Progenitor cell of endocrine pancreas (in vitro differentiated cells): ENCODE measurements at places on chromosomes 1 and 21. TPM values are rescaled to one million over a fixed set of nuclear protein-coding genes. Genes with fewer than 3 reads are reported as not detected.
A peak's percentile ranks its signal among the peaks of the same experiment; 100 is the strongest.

DNA sequence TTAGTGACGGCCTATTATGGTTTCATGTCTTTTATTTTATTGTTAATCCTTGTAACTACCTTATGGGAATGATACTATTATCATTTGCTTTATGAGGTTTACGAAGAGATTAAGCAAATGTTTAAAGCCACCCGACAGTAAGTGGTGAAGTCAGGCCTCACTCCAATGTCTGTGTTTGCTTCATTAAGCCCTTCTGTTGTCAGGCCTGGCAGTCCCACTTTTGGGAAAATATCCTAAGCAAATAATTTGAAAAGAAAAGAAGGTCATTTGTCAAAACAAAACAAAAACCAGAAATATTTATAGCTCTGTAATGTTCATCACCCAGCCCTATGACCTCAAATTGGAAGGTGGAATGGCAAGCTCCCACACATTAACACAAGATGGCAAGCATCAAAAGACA lies 40.7 kb upstream of the USP24 start:
- no peak overlapping the region for H3K27ac ChIP-seq
- peaks cover 1% of the 10 kb centered on the region for H3K4me1 ChIP-seq
- H3K27me3 ChIP-seq, result peaks cover 5% of the 10 kb centered on the region
- H3K4me3 ChIP-seq, result no peak overlapping the region

BLACAT1 gene
- total RNA-seq, result 6.3 and 6.7 TPM in 2 replicates

HEYL gene
- total RNA-seq, result 4.3 and 5.2 TPM in 2 replicates

GRCh38 chr1:228827019-228827418 lies 91.7 kb downstream of the RHOU start:
- no peaks in the 10 kb centered on the region for H3K36me3 ChIP-seq
- H3K27me3 ChIP-seq, result no peaks in the 10 kb centered on the region
- H3K4me3 ChIP-seq, result no peak overlapping the region

OLIG1 gene
- total RNA-seq, result 0.13 and 0.38 TPM in 2 replicates

SPRR4 gene
- total RNA-seq, result not detected in 2 replicates

GRCh38 chr1:161091093-161091492 lies 1.7 kb upstream of the NECTIN4 start:
- peaks cover 8% of the 10 kb centered on the region for H3K4me1 ChIP-seq
- no peak overlapping the region for H3K27ac ChIP-seq
- no peak for DNase-seq
- no peaks in the 10 kb centered on the region for H3K36me3 ChIP-seq

DNA sequence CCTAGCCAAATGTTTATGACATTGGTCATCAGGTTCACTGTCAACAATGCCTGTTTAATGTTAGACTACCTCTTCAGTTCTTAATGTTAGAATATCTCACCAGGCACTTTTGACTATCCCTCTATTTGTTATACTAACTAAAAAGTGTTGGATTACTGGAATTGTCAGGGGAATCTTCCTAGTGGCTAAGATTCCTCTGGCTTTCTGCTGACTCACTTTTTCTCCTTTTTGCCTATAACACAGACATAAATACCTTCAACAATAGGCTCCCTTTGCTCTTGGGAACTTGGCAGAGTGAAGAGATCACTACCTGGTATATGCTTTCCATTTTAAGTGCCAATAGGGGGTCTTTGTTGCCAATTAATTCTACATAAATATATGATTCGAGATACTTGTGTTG lies 68.5 kb downstream of the TMEM200B start:
- no peak overlapping the region for H3K27ac ChIP-seq
- H3K4me1 ChIP-seq, result no peaks in the 10 kb centered on the region
- no peak overlapping the region for H3K4me3 ChIP-seq
- DNase-seq, result no peak
- H3K36me3 ChIP-seq, result peaks cover 5% of the 10 kb centered on the region

DNA sequence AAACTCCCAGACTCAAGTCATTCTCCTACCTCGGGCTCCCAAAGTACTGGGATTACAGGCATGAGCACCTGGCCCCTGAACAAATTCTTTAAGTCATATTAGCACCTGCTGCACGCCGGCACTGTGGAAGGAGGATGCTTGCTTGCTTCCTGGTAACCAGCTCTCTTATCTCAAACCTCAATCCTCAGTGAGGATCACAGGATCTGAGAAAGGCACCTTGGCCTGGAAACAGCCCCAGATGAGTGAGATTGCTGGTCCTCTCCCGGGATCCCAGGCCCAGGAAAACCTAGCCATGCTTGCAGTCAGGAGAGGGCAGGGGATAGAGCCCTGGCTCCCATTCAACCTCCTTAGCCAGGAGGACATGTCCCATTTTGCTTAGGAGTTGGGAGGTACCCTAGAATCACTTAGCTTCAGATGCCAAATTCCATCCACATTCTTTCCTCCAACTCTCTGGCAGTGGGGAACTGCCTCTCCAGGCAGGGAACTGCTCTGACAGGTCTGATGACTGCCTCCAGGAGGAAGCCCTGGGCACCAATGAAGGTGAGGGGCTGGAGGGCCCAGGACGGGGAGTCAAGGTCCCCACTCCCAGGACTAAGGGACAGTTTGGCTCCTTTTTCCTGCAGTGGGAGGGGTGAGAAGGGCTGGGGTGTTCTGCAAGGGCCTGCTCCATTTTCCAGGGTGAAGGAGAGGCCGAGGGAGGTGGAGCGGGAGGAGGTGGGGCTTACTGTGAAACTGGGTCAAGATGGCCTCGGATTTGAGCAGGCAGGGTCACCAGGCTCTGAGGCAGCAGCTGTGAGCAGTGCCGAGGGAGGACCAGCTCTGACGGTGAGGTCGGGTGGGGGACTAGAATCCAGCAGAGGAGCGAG lies 9.5 kb downstream of the GPR37L1 start:
- H3K4me3 ChIP-seq, result no peak overlapping the region
- no peak for DNase-seq
- peak overlapping the region; percentile 45 for H3K27ac ChIP-seq
- peaks cover 3% of the 10 kb centered on the region for H3K36me3 ChIP-seq
- no peaks in the 10 kb centered on the region for H3K27me3 ChIP-seq

DNA sequence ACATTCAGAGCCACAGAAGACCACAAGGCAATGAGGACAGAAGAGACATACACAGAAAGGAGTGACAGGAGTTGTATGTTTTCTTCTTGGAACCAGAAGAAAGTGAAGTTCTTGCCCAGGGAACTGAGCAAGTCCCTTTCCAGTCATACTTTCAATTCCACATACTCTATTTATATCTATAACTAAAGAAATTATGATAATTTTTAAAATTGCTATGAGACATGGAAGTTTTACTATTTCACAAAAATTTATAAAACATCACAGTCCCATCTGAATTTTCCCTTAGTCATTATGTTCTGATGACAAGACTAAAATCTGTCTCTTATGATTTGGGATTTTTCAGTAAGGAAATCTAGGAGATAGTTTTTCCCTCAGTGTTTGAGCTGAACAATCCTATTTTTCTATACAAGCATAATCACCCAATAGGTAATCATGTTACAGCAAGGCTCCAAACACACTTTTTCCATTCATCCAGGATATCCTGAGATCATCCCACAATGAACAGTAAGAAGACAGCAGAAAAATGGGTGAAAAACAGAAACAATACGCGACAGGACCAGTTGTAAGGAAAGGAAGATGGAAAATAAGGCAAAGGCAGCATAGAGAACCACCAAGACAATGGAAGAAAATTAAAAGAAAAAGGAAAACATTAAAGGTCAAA lies 154.6 kb downstream of the VAV3 start:
- no peak overlapping the region for H3K27ac ChIP-seq
- no peak for DNase-seq
- no peaks in the 10 kb centered on the region for H3K36me3 ChIP-seq
- no peak overlapping the region for H3K4me3 ChIP-seq
- H3K27me3 ChIP-seq, result peaks cover 7% of the 10 kb centered on the region

MIXL1 gene
- 1.5 and 1.7 TPM in 2 replicates for total RNA-seq

GRCh38 chr1:17624611-17625233 lies 85.2 kb downstream of the ARHGEF10L start:
- no peak overlapping the region for H3K27ac ChIP-seq
- H3K27me3 ChIP-seq, result no peaks in the 10 kb centered on the region
- no peak for DNase-seq

- no peak overlapping the region for H3K27ac ChIP-seq
- no peaks in the 10 kb centered on the region for H3K27me3 ChIP-seq
- H3K4me1 ChIP-seq, result peaks cover 14% of the 10 kb centered on the region
- H3K4me3 ChIP-seq, result no peak overlapping the region
These were observed 6.0 kb upstream of the TNFRSF25 start for GRCh38 chr1:6471970-6472368.

DNA sequence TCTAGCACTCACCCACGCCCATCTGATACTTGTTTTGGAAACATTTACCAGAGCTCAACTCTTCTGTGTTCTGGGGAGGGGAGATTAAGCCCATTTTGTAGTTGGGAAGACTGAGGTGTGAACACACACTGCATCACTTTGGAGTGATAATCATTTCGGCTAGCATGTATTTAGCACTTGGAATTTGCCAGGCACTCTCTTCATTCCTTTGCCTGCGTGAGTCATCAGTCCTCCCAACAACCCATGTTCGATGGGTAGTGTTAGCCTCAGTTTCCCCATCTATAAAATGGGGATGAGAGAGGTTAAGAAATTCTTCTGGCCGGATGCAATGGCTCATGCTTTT lies 182.8 kb upstream of the TMEM51 start:
- no peaks in the 10 kb centered on the region for H3K27me3 ChIP-seq
- no peak overlapping the region for H3K27ac ChIP-seq
- peaks cover 2% of the 10 kb centered on the region for H3K4me1 ChIP-seq
- H3K36me3 ChIP-seq, result peaks cover 3% of the 10 kb centered on the region

- no peak overlapping the region for H3K4me3 ChIP-seq
- H3K4me1 ChIP-seq, result peaks cover 2% of the 10 kb centered on the region
- H3K36me3 ChIP-seq, result no peaks in the 10 kb centered on the region
- DNase-seq, result no peak
These were observed 35.2 kb upstream of the RGS8 start for GRCh38 chr1:182719553-182719952.

GRCh38 chr1:119219711-119220110 lies 79.3 kb upstream of the WARS2 start:
- H3K4me3 ChIP-seq, result no peak overlapping the region
- H3K36me3 ChIP-seq, result no peaks in the 10 kb centered on the region
- peaks cover 4% of the 10 kb centered on the region for H3K4me1 ChIP-seq
- H3K27me3 ChIP-seq, result no peaks in the 10 kb centered on the region
- no peak for DNase-seq

DNA sequence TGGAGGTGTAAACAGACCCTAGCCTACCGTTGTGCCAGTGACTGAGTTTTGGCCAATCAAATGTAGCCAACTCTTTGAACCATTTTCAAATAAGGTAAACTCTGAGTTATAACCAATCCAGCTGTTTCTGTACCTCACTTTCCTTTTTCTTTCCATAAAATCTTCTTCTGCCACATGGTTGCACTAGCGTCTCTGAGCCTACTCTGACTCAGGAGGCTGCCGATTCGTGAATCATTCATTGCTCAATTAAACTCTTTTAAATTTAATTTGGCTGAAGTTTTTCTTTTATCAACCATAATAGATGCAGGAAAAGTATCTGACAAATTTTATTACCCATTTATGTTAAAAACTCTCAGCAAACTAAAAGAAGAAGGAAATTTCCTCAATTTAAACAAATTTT lies 111.5 kb upstream of the LYPLAL1 start:
- H3K36me3 ChIP-seq, result no peaks in the 10 kb centered on the region
- no peaks in the 10 kb centered on the region for H3K4me1 ChIP-seq
- no peaks in the 10 kb centered on the region for H3K27me3 ChIP-seq
- H3K27ac ChIP-seq, result no peak overlapping the region

GRCh38 chr21:42465008-42465802 lies 30.8 kb downstream of the RSPH1 start:
- no peaks in the 10 kb centered on the region for H3K36me3 ChIP-seq
- peaks cover 46% of the 10 kb centered on the region for H3K4me1 ChIP-seq
- H3K27ac ChIP-seq, result no peak overlapping the region

DNA sequence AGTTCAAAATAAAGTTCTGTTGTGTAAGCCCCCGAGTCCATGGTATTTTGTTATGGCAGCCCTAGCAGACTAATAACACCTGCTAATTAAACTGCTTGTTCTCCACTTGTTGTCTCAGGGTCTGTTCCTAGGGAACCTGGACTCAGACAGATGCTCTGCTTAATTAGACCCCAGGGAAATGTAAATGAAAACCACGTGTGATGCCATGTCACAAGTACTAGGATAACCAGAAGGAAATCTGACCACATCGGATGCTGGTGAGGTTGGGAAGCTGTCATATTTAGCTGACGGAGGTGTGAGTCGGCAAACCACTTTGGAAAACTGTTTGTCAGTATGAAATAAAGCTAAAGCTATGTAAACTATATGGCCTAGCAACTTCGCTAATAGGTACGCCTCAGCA lies 19.6 kb downstream of the EDN2 start:
- H3K27ac ChIP-seq, result no peak overlapping the region
- peaks cover 2% of the 10 kb centered on the region for H3K27me3 ChIP-seq
- H3K4me1 ChIP-seq, result peaks cover 17% of the 10 kb centered on the region
- H3K36me3 ChIP-seq, result no peaks in the 10 kb centered on the region
- no peak overlapping the region for H3K4me3 ChIP-seq
